ENCODE measurements at places on chromosomes 4 and X.

DNA sequence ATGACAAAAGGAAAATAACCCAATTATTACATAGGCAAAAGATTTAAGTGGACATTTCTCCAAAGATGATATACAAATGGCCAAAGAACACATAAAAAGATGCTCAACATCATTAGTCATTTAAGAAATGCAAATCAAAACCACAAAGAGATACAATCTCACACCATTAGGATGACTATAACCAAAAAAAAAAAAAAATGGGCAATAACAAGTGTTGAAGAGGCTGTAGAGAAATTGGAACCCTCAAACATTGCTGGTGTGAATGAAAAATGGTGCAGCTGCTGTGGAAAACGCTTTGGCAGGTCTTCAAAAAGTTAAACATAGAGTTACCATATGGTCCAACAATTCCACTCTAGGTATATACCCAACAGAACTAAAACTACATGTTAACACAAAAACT lies 5.6 kb upstream of the PRDX4 start:
- DNase-seq, result no peak

DNA sequence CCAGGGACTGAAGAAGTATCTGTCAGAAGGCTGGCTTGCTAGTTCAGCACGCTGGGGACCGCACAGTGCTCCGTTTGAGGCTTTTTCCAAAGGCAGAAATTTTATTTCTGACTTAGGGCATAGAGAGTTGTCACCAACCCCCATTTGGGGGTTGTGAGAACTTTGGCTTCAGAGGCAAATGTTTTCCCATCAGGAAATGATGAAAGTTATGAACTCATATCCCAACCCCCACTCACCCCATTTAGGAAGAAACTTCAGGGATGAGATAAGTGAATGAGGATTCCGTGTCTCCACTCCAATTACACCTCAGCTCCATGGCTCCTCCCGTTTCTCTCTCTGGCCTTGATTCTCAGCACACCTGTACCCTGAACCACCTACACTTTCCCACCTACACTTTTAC lies 4.3 kb upstream of the WDR13 start:
- DNase-seq, result no peak

GRCh38 chr4:165782623-165783022 lies 90.4 kb upstream of the TLL1 start:
- no peak for DNase-seq

DNA sequence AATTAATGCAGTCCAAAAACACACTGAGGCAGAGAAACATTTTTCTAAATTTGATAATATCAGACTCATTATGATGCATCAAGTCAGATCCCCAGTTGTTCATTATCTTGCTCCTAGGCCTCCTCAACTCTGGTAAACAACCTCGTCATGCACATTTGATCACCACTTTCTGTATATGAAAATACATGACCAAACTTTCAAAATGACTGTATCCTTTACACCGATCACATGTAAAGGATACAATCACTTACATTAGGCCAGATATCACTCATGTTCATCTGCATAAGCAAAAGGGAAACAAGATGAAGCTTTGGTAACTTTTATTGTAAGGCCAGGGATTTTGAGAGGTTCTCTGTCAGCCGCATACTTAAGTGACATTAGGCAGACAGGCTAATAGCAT lies 99.4 kb upstream of the IL1RAPL1 start:
- no peak for DNase-seq

DNA sequence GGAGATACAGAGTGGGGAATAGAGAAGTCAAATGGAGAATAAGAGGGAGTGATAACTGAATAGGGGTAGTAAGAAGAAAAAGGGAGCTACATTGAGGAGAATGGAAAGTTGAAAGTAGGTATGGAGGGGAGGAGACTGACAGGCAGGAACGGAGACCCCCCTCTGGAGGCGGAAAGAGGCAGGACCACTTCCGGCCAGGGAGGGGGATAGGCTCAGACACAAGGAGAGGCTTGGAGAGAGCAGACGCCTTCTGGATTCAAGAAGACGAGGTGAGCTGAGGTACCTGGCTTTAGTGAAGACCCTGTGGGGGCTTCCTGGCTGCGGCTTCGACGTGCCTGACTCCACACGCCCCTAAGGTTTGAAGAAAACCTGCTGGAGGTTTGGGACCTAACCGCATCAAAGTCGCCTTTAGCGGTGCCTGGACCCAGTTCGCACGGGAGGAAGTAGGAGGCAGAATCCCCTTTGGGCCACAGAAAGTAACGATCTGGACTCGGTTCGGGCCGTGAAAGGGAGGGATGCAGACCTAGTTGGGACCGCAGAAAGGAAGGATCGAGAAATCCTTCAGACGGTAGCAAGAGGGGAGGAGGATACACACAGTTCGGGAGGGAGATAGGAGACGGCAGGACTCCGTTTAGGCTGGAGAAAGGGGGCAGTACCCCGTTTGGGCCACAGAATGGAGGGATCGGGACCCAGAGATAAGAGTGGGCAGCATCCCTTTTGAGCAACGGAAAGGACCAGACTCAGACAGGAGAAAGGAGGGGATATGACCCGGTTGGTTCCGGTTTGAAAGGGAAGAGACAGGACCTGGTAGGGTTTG lies at the start of gene TRO:
Gene TRO (plus strand): TSS at position 215 of the 817 bp plus-strand sequence. CDS start 1,423 bp downstream, outside the sequence.
- DNase-seq, result no peak

DNA sequence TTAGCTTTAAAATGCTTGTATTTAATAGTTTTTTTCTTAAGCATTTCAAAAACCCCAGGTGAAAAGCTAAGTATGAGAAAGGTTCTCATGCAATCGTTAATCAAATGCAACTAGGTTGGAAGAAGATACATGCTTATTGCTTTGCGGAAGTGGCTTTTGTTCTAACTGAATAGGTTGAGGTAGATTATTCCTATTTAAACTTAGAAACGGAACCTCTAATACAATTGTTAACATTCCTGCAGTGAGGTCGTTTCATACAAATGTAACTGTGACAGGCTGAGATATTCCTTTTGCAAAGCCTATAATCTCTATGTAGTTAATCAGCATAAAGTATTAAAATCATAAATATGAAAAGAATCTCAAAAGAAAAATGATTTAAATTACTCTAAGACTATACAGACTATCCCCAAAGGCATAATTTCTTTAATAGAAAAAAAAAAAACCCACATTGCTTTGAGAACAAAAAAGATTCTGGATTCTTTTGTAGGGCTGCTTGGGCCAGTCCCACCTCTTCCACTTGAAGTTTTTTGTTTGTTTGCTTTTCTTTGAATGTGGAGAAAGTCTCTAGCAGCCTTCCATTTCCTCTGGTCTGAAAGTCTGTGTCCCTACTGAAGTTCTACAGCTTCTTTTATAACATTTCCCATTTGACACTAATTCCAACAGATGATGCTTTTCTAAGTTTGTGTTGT lies 25.6 kb upstream of the SORBS2 start:
- no peak for DNase-seq

- DNase-seq, result no peak
These were observed 58.7 kb upstream of the KDR start for GRCh38 chr4:55183926-55184599.

- DNase-seq, result no peak
These were observed 19.4 kb downstream of the SH3TC1 start for GRCh38 chr4:8218371-8219031.

- DNase-seq, result no peak
These were observed 51.5 kb upstream of the SLC4A4 start for GRCh38 chr4:71287305-71287704.

GRCh38 chr4:36551697-36552214 lies 270.3 kb downstream of the DTHD1 start:
- DNase-seq, result no peak

- DNase-seq, result no peak
These were observed 319.3 kb downstream of the RAB28 start for GRCh38 chr4:13164783-13165331.

DNA sequence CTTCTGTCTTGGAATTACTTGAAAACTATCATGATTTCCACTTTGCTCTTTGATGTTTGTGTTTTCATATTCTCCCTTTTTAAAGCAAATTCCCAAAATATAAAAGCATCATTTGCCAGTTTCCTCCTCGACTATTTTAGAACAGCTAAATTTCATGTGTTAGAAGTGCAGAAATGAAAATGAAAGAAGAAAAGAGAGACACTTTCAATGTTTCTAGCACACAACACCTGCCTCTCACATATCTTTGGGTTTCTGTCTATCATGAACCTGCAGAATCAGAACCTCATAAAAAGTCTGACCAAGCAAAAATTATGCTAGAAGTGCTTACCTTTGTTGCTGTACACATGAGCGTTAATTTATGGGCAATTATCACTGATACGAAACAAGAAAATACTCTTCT lies 1.9 kb upstream of the NEUROG2 start:
- no peak for DNase-seq

GRCh38 chr4:15488136-15488535 lies 18.5 kb downstream of the CC2D2A start:
- DNase-seq, result no peak

DNA sequence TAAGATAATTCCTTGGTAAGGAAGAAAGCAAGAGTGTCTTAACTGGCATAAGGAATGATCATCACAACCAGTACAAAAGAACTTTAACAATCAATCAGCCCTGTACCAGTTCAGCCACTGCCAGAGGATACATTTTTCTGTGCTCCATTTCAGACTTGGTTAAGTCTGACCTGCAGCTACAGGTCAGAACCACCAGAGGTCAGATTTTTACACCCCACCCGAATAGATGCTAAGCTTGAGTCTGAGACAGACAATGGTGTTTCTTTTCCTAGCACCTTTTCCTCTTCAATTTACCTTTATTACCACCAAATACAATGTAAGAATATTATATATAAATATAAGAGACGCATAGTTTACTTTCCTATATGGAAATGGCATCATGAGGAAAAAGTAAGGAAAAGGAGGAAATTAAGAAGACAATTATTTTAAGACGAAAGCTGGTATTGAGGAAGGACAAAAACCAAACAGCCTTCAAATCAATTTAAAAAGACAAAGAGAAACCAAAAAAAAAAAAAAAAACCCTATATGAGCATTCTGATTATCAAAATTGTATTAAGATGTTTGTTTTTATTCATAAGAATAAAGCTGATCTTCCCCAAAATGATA lies 215.3 kb upstream of the TTC29 start:
- no peak for DNase-seq

GRCh38 chr4:140070973-140071372 lies 83.0 kb downstream of the MAML3 start:
- DNase-seq, result no peak

DNA sequence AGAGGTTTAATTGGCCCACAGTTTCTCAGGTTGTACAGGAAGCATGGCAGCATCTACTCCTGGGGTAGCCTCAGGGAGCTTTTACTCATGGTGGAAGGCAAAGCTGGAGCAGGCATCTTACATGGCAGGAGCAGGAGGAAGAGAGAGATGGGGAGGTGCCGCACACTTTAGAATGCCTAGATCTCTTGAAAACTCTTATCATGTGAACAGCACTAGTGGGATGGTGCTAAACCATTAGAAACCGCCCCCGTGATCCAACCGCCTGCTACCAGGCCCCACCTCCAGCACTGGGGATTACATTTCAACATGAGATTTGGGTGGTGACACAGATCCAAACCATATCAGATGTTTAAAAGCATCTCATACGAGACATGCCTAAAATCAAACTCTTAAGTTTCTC lies 41.6 kb upstream of the SCOC start:
- DNase-seq, result no peak

DNA sequence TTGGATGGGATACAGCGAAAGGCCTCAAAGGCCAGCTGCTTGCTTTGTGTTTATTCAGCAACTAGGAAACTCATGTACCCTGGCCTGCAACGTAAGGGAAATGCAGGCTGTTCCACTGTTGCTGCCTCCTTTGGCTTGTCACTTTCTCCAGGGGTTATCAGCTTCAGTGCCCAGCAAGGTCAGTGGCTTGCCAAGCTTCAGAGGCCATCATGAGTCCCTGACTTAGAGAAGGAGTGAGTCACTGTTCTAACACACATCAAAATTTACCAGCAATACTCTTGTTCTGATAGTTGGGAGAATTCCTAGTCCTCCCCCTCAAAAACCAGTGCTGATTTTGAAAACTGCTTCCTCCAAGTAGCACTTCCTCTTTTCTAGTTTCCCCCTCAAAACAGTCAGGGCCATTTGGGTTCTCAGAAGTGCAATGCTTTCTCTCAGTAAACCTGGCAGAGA lies 250.8 kb downstream of the ARHGAP24 start:
- no peak for DNase-seq

DNA sequence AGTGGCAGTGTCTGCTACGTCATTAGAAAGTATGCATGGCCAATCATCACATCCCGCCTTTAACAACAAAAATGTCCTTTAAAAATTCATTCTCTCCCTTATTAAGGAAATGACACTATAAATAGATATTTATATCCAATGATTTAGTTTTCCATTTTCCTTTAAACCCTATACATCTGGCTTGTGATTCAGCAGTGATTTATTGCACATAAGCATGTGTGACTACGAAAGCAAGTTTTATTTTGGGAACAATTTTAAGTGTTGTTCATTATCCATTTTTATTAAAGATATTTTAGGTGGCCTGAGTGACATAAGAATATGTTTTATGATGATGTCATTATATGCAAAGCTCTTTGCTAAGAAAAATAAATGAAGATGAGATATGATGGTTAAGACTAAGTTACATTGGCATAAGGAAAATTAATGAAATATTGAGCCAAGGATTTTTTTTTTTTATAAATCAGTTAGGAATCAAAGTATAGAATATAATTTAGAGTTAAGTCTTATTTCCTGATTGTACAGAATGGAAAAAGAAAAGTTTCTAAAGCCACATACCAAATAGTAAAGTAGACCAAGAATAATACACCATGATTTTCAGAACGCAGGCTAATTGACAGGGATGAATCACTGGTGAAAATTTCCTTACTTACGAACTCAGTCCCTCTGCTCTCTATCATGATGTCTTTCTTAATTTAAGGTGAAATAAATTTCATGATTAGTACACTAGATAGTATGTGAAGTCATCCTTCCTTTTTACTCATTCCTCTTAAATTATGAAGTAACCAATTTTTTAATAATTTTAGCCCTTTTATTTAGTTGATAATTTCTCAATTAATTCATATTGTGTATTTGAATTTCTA lies 822.4 kb downstream of the FAT4 start:
- DNase-seq, result no peak

GRCh38 chr4:87118826-87119225 lies 101.6 kb downstream of the KLHL8 start:
- no peak for DNase-seq

DNA sequence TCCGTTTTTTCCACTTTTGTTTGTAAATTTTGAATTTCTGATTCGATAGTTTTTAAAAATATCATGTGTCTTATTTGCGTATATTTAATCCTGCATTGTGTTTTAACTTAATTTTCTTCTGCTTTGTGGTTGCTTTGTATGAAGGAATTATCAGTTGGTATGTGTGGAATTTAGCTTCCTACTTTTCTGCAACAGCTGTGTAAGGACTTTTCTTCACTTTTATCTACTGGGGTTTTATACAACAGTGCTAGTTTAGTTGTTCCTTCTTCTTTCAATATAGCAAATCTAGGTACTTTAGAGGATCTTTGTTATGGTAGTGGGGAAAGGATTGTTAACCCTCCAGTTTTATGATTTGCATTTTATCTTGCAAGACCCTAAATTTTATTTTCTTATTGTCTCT lies 410.3 kb downstream of the CCSER1 start:
- no peak for DNase-seq

GRCh38 chr4:177070533-177071058 lies 239.1 kb upstream of the NEIL3 start:
- DNase-seq, result no peak

All from activated CD4-positive, alpha-beta memory T cell treated with anti-CD3 and anti-CD28 coated beads, Interleukin-2, amount 10 ng/mL, durations not matched to agents 7 days and 5 days (primary cell).